ENCODE measurements at places on chromosomes 5 and 9.

GRCh38 chr9:128192601-128193371, 1.4 kb upstream of the CIZ1 start:
- peak; percentile 87 for DNase-seq

DNA sequence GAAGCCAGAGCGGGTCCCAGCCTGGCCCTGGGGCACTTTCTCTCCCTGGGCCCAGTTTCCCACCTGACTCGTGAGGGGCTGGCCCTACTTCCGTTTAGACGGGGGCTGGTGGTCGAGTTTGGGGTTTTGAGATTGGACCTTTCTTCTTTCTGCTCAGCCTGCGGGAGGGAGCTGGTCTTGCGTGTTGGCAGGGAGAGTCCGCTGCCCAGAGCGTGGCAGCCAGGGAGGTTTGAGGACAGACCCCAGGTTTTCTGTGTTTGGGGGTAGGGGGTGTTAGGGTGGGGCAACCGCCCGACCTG, 6.0 kb upstream of the PITX1 start:
- no peak for DNase-seq

- DNase-seq: no peak
Observed at GRCh38 chr5:42499016-42499415, 75.8 kb downstream of the GHR start.

DNA sequence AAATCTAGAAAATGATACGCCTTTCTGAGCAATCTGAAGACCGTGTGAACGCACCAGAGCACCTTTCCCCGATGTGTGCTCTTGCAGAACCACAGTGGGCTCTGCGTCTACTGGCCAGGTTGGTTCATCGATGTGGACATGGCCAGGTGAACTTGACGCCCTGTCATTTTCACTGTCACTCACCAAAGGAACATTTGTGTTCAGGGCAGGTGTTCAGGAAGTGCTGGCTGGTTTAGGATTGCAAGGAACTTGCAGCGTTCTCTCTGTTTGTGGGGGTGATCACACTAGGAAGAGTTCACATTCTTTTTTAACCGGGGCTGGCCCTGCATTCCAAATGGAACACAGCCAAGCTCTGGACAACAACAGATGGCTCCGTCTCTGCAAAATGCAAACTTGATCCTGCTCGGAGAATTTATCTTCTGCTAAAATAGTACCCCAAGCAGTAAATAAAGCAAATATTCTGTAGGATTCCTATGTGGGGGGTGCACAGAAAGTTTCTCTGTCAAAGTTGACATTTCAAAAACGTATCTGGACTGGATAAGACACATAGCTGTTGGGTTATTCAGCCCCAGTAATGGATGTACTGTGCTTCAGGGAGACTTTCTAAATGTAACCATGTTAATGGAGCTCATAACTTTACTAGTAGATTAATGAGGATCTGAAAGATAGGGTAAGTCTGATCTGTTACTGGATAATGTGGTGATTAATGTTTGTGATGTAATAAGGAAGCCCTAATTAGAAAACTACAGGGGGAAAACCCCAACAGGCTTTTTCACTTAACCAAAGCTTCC, 45.7 kb upstream of the FANCC start:
- DNase-seq: no peak

- DNase-seq: no peak
Observed at GRCh38 chr5:143131972-143132371, 271.5 kb downstream of the NR3C1 start.

GRCh38 chr9:97848215-97848479, 4.9 kb upstream of the FOXE1 start:
- no peak for DNase-seq
